ENCODE measurements at places on chromosomes 2 and 18. TPM values are rescaled to one million over a fixed set of nuclear protein-coding genes. Genes with fewer than 3 reads are reported as not detected.

EHD3 gene
- total RNA-seq: 3.2 TPM

RAMP1 gene
- 1.1 TPM for total RNA-seq

MC4R gene
- not detected for total RNA-seq

HOXD13 gene
- total RNA-seq: not detected

DNA sequence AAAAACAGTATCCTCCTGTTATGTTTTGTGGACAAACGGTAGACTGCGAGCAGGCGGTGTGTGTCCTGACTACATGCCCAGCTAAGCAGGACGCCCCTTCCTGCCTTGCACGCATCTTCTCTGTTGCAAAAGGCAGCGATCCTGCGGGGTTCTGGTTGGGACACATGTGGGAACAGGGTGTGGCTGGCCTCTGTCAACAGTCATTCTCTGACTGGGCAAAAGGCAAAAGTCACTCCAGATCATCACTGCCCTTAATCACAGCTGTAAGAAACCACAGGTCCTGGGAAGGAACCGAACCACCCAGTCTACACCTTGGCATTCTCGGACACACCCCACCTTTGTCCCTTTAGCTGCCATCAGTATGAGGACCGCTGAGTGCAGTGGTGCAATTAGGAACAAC, 44.3 kb upstream of the TMEM87B start:
- no peaks in the 10 kb centered on the region for H3K4me1 ChIP-seq
- H3K27me3 ChIP-seq: no peaks in the 10 kb centered on the region
- no peak for DNase-seq
- H3K27ac ChIP-seq: no peak overlapping the region

- no peak overlapping the region for H3K4me3 ChIP-seq
- no peaks in the 10 kb centered on the region for H3K36me3 ChIP-seq
- DNase-seq: no peak
- H3K4me1 ChIP-seq: no peaks in the 10 kb centered on the region
- H3K27me3 ChIP-seq: no peaks in the 10 kb centered on the region
Measured at GRCh38 chr2:134782107-134782506, 56.3 kb upstream of the ACMSD start.

DNA sequence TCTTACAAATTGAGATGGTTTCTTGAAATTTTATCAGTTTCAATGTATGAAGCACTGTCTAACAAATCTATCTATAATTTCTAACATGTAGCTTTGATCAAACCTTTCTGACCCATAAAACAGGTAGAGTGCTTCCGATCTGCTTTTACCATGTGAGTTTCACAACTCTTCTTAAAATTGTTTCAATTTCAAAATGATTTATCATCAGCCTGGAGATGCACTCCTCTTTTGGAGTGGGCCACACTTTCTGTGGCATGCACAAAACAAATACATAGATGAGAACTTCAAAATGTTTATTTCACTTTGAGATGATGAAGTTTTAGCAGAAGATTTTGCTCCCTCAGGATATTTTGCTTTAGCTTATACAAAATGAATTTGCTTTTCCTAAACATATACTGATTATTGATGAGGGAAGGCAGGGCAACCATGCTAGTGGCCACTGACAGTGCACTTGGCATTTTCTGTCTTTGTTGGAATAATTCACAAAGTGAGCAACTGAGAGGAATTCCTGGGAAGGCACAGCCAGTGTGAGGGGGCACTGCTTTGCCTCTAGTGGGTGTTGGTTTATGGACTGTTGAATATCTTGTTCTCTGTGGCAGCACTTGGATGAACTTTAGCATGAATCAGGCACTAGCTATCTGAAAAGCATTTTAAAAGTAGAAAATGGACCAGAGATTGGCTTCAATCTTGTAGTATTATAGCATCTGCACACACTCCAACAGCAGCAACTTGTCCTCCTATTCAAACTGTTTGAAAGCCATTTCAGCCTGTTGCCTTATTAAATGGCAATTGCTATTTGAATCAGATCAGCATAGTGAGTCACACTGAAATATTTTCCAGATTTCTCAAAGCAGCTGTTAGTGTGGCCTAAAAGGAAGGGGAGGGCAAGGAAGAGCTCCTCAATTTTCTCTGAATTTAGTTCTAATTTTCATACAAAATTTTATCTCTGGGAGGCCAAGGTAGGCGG, 193.2 kb downstream of the CCDC85A start:
- no peak for DNase-seq
- no peaks in the 10 kb centered on the region for H3K27me3 ChIP-seq
- no peak overlapping the region for H3K27ac ChIP-seq
- no peaks in the 10 kb centered on the region for H3K36me3 ChIP-seq
- no peak overlapping the region for H3K4me3 ChIP-seq

DNA sequence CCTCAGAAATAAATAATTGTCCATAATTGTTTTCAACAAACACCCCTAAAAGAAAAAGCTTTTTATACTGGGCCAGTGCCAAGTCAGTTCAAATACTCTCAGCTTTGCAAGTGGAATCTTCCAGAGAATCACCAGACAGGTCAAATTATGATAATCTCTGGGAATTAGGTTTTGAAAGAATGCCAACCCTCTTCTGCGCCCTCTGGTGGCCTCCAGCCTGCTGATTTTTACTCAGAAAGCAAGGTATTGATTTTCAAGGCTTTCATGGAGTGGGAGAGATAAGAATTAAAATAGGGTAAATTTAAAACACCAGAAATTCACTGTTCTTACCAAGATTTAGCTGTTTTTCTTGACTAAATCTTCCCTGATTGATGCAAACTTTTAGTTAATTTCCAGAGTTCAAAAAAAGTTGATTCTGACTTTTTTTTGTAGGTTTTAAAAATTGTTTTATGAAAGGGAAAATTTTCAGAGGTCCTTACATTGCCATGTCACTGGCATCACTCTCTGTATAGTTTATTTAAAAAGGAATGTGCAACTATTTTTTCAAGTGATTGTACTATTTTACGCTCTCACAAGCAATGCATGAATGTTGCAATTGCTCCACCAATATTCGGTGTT, 282.9 kb upstream of the TNP1 start:
- DNase-seq: no peak
- H3K4me1 ChIP-seq: no peaks in the 10 kb centered on the region
- H3K27me3 ChIP-seq: no peaks in the 10 kb centered on the region
- no peaks in the 10 kb centered on the region for H3K36me3 ChIP-seq

DNA sequence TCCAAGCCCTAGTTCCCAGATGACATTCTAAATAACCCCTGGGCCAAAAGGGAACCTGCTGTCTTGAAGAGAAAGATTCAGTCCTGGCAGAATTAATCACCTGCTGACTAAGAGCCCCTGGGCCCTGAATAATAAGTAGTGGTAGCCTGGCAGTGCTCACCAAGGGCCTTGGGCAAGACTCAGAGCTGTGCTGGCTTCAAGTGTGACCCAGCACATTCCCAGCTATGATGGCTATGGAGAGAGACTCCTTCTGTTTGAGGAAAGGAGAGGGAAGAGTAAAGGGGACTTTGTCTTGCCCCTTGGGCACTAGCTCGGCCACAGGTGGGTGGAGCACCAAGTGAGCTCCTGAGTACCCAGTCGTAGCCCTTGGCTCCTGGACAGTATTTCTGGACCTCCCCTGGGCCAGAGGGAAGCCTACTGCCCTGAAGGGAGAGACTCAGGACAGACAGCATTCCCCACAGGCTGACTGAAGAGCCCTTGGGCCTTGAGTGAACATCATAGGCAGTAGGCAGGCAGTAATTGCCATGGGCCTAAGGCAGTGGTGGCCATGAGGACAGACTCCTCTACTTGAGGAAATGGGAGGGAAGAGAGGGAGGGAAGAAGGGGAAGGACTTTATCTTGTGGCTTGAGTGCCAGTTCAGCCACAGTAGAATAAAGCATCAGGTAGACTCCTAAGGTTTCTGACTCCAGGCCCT, 40.0 kb upstream of the INPP4A start:
- H3K4me3 ChIP-seq: no peak overlapping the region
- no peaks in the 10 kb centered on the region for H3K36me3 ChIP-seq
- DNase-seq: no peak
- H3K27me3 ChIP-seq: peaks cover 10% of the 10 kb centered on the region
- H3K4me1 ChIP-seq: no peaks in the 10 kb centered on the region

- peaks cover 3% of the 10 kb centered on the region for H3K27me3 ChIP-seq
- H3K4me3 ChIP-seq: peak overlapping the region; percentile 21
- H3K27ac ChIP-seq: peak overlapping the region; percentile 99
- H3K36me3 ChIP-seq: no peaks in the 10 kb centered on the region
- H3K4me1 ChIP-seq: peaks cover 70% of the 10 kb centered on the region
- DNase-seq: peak; percentile 62
Measured at GRCh38 chr2:86786001-86786536, 4.6 kb downstream of the CD8A start.
